Chondrocyte (in vitro differentiated cells): ENCODE measurements at places on chromosomes 11 and 22.
A peak's percentile ranks its signal among the peaks of the same experiment; 100 is the strongest.

- H3K4me3 ChIP-seq = peak within 1 kb of the TSS; percentile 86
- peak within 1 kb of the TSS; percentile 91 for H3K27ac ChIP-seq
These were observed at the start of gene APOBEC3C for GRCh38 chr22:39013942-39014722. APOBEC3C (plus strand) TSS chr22:39014257; CDS start chr22:39014363, 106 bp downstream.

- no peaks in the 10 kb centered on the region for H3K36me3 ChIP-seq
- no peak overlapping the region for H3K4me3 ChIP-seq
- peaks cover 36% of the 10 kb centered on the region for H3K27me3 ChIP-seq
- H3K27ac ChIP-seq = no peak overlapping the region
- no peak for DNase-seq
- peaks cover 30% of the 10 kb centered on the region for H3K4me1 ChIP-seq
These were observed 45.7 kb upstream of the SHANK2 start for GRCh38 chr11:71298016-71298550.

GRCh38 chr11:92920331-92920730 is 49.1 kb upstream of the MTNR1B start:
- H3K4me3 ChIP-seq = no peak overlapping the region
- H3K27me3 ChIP-seq = peaks cover 16% of the 10 kb centered on the region
- H3K36me3 ChIP-seq = no peaks in the 10 kb centered on the region

DNA sequence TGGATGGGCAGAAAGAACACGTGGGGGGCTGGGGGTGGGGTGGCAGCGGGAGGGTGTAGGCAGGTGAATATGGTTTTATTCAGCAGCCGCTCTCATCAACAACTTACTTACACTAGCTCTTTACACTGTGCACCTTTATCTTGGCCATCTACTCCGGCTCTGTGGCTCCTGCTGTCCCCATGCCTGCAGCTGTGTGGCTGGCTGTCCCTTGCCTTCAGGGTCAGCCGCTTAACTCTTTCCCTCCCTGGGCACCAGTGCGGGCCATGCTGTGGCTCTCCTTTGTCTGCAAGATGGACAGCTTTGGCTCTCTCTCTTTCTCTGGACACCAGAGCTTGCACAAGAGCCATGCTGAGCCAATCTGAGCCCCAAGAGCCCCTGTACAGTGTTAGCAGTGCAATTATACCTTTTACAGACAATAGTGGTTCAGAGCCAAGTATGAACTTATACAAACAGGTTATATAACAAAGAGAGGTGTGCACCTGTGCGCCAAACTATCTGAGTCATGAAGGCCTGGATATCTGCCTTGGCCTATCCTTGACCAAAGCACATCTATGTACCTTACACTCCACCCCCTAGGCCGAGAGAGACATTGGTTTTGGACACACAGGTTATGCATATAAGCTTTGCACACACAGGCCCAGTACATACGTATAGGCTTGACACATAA is 94.3 kb upstream of the CTSC start:
- H3K4me1 ChIP-seq = no peaks in the 10 kb centered on the region
- no peak for DNase-seq
- H3K4me3 ChIP-seq = no peak overlapping the region
- H3K27ac ChIP-seq = no peak overlapping the region
- H3K36me3 ChIP-seq = no peaks in the 10 kb centered on the region

DNA sequence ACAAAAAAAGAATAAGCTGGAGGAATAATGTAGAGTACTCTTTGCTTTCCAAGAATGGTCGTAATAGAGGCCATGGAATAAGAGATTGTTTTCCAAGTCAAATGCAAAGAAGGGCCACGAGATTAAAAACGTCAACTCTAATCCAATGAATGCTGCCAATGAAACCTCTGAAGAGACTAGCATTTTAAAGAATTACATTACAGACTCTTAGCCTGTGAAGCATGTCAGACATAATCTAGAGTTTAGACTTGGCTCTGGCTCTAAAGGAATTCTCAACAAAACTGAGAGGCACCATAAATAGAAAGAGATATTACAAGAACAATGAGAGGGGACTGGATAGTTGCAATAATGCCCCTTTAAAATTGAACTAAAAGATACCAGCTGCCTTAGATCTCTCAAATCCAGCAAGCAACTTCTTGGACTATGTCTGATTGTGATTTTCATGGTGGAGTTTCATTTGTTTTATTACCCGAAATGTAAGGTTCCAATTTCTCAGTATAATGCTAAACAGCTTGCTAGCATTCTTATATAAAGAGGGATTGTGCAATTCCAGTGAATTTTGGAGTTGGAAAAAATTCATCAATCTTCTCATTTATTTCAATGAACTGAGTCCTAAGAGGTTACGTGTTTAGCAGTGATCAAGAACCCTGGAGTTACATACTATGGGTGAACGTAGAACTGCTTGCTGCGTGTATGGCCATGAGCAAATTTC is 5.6 kb downstream of the ETS1 start:
- H3K27ac ChIP-seq = no peak overlapping the region
- peaks cover 7% of the 10 kb centered on the region for H3K27me3 ChIP-seq
- H3K4me3 ChIP-seq = no peak overlapping the region
- no peaks in the 10 kb centered on the region for H3K36me3 ChIP-seq

DNA sequence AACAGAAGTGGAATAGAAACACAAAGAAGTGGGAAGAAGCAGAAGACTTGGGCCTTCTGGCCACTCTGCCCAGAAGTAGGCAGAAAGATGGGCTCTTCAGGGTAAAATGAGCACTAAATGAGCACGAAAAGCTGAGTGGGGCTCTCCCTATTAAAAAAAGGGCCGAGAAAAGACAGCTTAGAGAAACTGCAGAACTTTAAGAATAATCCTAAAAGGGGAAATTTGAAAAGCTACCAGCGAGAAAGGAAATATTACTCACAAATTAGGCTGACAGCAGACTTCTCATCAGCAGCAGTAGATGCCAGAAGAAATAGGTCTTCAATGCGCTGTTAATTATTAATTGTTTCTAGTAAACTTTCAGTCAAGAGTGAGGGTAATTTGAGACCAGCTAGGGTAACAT is 78.2 kb downstream of the UVRAG start:
- no peak overlapping the region for H3K27ac ChIP-seq
- peaks cover 10% of the 10 kb centered on the region for H3K36me3 ChIP-seq
- H3K4me1 ChIP-seq = peaks cover 10% of the 10 kb centered on the region

- peak; percentile 88 for DNase-seq
- H3K36me3 ChIP-seq = no peaks in the 10 kb centered on the region
These were observed 2.3 kb downstream of the IFITM1 start for GRCh38 chr11:316031-316701.

GRCh38 chr11:73478737-73479347 is 102.6 kb downstream of the RELT start:
- H3K36me3 ChIP-seq = peaks cover 7% of the 10 kb centered on the region
- no peak overlapping the region for H3K27ac ChIP-seq
- H3K27me3 ChIP-seq = no peaks in the 10 kb centered on the region
- no peak for DNase-seq
- H3K4me1 ChIP-seq = peaks cover 8% of the 10 kb centered on the region
- no peak overlapping the region for H3K4me3 ChIP-seq

GRCh38 chr11:1863352-1864216 is 10.7 kb downstream of the LSP1 start:
- peak overlapping the region; percentile 61 for H3K4me3 ChIP-seq
- peaks cover 9% of the 10 kb centered on the region for H3K4me1 ChIP-seq
